Cortex of kidney (tissue), 1 donor: ENCODE measurements at places on chromosomes 6 and 20.

GRCh38 chr6:113762641-113763040 lies 94.5 kb upstream of the MARCKS start:
- no peak for DNase-seq

DNA sequence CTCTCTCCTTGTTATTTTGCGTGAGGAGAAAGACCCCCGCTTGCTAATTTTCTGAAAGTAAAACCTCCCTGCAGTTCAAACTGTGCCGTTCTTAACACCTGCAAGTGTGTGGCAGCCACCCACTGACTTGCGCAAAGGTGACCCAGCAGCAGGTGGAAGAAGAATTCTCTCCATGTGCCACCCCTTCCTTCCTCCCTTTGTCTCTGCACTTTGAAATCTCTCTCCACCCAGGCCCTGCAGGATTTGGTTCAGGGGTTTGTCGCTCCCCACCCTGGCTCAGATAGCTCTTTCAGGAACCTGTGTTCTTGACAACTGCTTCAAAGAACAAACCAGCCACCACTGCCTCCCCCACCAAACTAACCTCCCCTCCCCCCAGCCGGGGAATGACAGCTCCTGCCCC lies 41.4 kb downstream of the ZNF831 start:
- DNase-seq, result no peak

GRCh38 chr6:51398064-51398705 lies 579.5 kb downstream of the TFAP2B start:
- DNase-seq, result no peak

DNA sequence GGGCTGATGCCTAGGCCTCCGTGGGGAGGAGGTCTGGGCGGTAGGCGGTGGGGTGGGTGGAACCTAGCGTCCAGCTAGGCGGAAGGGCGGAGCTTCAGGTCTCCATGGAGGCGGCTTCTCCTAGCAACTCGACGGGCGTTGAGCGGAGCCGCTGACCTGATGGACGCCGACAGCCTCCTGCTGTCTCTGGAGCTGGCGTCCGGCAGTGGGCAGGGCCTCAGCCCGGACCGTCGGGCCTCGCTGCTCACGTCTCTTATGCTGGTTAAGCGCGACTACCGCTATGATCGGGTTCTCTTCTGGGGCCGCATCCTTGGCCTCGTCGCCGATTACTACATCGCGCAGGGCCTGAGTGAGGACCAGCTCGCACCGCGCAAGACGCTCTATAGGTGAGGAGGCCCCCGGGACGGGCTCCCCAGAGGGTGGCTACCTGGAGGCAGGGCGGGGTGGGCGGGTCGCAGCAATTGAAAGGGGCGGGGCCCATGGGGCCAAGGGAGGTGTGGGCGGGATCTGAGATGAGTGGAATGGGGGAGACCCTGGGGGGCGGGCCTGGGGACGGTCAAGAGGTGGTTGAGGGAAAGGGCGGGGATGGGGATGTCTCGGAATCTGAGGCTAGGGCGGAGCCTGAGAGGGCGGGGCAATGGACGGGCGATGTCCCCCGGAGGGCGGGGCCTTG lies at the start of gene RSPH9:
Gene RSPH9 (plus strand): TSS at position 97 of the 673 bp plus-strand sequence. CDS start 63 bp downstream, at position 160.
- DNase-seq, result no peak

DNA sequence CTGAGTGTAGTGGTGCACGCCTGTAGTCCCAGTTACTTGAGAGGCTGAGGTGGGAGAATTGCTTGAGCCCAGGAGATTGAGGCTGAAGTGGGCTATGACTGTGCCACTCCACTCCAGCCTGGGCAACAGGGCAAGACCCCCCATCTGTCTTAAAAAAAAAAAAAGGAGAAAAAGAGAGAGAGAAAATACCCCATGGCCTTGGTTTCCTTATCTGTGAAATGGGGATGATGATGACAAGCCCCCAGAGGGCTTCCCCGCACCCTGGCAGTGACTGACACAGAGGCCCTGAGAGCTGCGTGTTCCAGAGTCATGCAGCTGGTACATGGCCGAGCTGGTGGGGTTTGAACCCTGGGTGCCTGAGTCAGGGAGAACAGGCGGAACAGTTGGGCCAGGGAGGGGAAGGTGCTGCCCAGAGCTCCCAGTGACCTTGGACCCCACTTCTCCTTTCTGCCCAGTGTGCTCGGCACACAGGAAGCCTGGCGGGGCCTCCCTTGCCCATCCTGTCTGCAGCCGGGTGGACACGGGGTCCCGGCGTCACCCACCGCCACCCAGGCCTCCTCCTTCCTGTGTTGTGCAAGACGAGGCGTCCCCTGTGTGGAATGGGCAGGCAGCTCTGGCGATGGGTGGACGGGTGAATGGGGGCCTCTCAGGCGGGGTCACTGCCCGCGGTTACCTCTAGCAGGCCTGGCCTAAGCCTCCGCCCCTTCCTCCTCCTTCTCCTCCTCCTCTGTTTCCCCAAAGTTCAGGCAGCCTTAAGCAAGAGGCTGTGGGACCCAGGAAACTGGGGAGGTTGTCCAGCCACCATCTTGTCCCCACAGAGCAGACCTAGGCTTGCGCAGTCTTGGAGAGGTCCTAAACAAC lies 84.2 kb downstream of the CEBPB start:
- no peak for DNase-seq

DNA sequence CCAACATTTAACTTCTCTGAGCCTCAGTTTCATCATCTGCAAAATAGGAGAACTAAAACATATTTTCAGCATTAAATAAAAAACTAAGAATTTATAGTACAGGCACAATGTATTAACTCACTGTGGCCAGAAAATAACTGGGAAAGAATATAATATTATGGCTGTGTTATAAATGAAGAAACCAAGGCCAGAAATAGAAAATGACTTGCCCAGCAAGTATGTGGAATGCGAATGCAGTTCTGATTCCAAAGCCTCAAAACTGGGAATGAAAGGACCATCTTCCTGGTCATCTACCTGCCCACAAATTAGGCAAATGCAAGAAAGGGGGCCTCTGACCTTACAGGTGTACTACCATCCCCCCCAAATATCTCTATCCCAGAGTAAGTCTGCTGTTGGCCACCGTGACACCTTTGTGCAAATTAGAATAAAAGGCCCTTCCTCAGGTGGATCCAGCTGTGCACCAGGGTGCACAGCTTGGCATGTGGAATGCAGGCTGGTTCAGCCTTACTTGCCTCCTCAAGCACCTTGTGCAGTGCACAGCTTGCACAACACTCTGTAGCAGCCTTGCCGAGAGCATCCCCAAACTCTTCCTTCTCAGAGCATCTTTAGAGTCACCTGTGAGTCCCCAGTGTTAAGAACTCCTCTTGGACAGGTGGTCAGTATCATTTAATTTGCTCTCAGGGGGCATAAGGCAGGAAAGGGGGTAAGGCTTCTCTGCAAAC lies 4.4 kb downstream of the SLC13A3 start:
- no peak for DNase-seq

DNA sequence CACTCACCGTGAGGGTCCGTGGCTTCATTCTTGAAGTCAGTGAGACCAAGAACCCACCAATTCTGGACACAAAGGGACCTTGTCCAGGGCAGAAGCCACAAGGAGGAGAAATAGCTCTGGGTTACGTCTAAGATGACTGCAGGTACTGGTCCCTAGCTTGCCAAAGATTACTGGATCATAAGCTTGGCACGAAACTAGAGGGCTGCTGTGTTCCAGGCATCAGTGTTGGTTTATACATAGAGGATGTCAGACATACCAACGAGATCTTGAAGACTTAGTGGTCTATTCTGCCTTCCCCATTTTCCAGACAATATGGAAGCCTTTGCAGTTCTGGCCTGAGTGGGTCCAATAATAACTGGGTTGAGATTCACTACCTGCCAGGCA lies 175.7 kb downstream of the TBX18 start:
- no peak for DNase-seq

- no peak for DNase-seq
Measured at GRCh38 chr20:54062812-54063280, 7.5 kb downstream of the BCAS1 start.

GRCh38 chr20:61560361-61560853 lies 308.3 kb downstream of the CDH4 start:
- DNase-seq, result no peak

- no peak for DNase-seq
Measured at GRCh38 chr20:22949331-22950109, 85.6 kb upstream of the SSTR4 start.

- DNase-seq, result no peak
Measured at GRCh38 chr6:7632501-7633290, 42.7 kb downstream of the SNRNP48 start.

DNA sequence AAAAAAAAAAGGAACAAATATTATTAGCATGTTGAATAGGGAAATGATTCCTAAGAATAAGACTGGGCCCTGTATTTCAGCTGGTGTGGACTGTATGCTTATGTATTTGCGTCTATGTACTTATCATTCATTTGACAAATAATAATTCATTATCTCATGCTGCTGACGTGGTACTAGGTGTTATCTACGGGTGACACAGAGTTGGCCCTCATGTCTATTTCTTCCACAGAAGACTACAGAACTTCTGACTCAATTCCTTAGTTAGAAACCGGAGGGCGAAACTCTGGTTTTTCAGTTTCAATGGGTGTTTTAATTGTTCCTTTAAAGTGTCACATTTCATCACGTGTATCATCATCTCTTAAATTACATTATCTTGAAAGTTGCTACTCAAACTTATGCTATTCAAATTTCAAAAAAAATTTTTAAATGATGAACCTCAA lies 305.9 kb downstream of the CLIC5 start:
- DNase-seq, result no peak

DNA sequence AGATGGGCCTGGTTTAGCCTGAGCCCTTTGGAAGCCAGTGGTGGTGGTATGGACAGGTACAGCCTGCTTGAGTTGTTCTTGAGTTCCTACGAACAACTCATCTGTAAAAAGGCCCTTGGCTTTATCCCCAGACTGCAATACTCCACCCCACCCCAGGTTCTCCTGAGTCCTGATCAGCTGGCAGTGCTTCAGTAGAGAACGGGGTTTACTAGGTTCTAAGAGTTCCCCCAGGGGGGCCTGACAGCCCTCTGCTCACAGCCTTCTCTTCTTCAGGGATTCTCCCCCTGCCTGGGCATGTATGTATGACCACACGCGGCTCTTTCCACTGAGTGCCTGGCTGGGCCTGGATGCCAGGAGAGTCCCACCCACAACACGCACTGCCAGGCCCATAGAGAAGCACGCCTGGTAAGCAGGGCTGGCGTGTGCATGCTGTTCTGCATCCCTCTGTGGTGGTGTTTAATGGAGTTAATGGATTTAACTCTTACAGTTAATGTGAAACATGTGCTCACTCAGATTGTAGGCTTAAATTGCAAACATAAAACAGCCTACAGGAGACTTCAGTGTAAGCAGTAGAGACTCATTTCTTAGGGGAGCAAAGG lies 44.3 kb upstream of the SLC4A11 start:
- DNase-seq, result no peak

- no peak for DNase-seq
Measured at GRCh38 chr6:13873288-13874190, 51.2 kb upstream of the RNF182 start.

GRCh38 chr6:33191383-33192104 lies 723 bp downstream of the COL11A2 start:
- DNase-seq, result no peak

DNA sequence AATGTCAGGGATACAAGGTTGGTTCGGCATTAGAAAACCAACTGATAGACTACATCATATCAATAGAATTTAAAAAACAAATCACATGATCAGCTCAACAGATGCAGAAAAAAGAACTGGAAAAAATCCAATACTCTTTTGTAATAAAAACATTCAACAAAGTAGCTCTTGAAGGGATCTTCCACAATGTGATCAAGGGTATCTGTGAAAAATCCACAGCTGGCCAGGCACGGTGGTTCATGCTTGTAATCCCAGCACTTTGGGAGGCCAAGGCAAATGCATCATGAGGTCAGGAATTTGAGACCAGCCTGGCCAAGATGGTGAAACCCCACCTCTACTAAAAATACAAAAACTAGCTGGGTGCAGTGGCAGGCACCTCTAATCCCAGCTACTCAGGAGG lies 63.1 kb downstream of the ASCC3 start:
- no peak for DNase-seq

- no peak for DNase-seq
Measured at GRCh38 chr6:20409427-20409971, 7.8 kb downstream of the E2F3 start.

- no peak for DNase-seq
Measured at GRCh38 chr20:15658295-15658694, 915.0 kb downstream of the KIF16B start.

DNA sequence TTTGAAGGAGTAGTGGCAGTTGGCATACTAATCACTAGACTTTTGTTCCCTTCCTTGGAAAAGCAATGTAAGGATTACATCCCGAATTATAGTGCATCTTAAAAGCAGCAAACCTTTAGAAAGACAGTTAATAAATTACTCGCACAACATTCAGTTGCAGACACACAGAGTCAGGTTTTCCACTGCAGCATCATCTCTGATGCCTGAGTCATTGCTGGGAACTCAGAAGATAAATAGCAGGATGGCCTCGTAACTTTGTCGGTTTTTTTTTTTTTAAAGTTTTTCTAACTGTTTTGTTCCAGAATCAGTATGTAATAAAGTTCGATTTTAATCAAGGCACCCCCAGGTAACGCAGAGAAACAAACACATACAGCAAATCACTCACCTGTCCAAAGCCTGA lies 34.3 kb downstream of the GJA10 start:
- DNase-seq, result no peak

DNA sequence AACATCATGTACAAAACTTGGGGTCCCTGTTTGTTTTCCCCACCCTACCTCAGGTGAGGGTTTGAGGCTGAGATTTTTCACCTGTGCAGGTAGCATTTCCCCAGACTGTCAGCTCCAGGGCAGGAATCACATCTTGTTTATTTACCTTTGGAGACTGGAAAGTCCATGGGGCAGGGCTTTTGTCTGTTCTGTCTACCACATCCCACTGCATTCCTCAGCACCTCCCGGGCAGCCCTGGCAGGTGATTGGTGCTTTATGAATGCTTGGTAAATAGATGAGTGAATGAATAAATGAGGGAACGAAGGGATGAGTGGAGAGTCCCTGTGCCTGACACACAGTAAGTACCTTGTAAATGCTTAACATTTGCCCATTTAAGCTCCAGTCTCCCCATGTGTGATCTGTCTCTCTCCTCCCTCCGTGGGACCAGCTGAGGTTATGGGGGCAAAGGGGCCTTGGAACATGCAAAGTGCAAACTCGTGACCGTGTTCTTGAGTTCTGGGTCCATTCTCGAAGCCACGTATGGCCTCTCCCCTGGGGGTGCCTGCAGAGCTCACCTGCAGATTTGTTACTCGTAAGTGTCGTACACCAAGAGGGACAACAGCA lies 69.7 kb upstream of the PMEPA1 start:
- no peak for DNase-seq

DNA sequence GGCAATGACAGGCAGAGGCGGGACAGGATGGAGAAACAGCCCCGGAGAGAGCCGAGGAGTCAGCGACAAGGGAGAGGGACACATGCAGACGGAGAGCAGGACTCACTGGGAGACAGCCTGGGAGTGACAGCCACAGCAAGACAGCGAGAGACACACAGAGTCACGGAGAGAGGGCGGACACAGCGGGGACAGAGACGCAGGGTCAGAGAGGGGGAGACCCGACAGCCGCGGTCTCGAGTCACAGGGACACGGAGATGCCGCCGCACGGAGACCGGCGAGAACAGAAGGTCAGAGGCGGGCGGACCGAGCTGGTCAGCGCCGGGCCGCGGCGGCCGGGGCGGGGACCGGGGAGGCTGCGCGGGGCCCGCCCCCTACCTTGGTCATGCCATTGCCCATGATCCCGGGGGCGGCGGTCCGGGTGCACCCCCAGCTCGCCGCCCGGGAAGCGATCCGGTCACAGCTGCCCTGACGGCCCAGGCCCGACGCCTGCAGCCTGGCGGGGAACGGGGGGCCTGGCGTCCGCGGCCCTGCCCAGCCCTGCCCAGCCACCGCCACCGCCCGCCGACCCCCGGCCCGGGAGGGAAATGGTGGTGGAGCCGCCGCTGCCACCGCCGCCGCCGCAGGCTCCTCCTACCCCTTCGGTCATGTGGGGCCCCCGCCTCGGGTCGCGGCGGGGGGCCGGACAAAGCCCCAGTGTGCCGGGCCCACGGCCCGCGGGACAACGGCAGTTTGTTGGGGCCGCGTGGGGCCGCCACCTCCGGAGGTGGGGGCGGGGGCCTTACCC lies at the start of the genes DUSP15 and TTLL9:
Gene DUSP15 (minus strand): TSS at position 586 of the 784 bp plus-strand sequence. CDS start 190 bp downstream, at position 396.
Gene TTLL9 (plus strand): TSS at position 693 of the 784 bp plus-strand sequence. CDS start 493 bp downstream, outside the sequence.
- peak; percentile 24 for DNase-seq
